ENCODE measurements at places on chromosomes 7 and 10.

GRCh38 chr10:114928818-114929217 is 9.2 kb upstream of the TRUB1 start:
- DNase-seq = no peak

DNA sequence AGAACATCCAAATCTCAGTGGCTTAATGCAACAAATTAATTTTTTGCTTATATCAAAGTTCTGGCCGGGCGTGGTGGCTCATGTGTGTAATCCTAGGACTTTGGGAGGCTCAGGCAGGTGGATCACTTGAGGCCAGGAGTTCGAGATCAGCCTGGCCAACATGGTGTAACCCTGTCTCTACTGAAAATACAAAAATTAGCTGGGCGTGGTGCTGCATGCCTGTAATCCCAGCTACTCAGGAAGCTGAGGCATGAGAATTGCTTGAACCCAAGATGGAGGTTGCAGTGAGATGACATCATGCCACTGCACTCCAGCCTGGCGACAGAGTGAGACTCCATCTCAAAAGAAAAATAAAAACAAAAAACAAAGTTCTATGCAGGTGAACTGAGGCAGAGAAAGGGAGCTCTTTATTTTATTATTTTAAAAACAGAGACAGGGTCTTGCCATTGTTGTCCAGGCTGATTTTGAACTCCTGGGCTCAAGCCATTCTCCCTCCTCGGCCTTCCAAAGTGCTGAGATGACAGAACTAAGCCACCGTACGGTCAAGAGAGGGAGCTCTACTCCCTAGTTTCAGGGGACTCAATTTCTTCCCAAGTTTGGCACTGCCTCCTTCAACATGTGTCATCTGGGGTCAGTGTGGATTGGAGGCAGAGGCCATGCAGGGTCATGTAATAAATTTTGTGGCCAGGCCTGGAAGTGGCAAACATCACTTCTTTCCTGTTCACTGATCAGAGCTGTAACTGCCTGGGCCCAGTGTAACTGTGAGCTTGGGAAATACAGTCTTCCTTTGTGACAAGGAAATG is 2.4 kb downstream of the ADCK2 start:
- no peak for DNase-seq

GRCh38 chr10:101028446-101029337 is 2.2 kb downstream of the PDZD7 start:
- DNase-seq = no peak

DNA sequence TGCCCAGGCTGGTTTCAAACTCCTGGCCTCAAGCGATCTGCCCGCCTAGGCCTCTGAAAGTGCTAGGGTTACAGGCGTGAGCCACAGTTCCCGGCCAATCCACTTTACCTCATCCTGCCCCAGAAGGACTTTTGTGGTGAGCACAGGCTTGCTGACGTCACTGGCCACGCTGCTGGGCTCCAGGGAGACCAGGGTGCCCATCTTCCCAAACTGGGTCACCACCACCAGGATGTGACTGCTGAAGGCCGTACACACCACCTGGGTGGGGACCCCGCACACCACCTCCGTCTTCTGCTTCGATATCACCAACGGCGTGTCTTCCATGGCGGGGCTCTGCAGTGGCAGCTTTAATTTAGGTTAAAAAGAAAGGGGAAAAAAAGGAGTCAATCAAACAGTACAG is 816 bp downstream of the PSMG3 start:
- DNase-seq = no peak

- no peak for DNase-seq
These were observed 43.2 kb upstream of the PRLHR start for GRCh38 chr10:118638680-118639079.

DNA sequence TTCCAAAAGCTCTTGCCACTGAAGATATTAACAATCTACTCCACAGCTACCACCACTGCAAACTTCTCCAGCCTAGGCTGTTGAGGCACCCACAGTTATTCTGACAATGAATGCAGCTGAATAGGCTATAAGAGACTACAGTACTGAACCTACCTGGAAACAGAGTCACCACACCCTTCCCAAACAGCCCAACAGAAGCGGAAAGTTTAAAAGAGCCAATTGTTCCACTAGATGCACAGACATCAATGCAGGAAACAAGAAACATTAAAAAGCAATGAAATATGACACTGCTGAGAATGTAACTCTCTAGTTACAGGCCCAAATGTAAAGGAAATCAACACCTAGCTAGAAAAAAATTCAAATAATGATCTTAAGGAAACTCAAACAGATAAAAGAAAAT is 64.5 kb upstream of the PLA2G12B start:
- no peak for DNase-seq

GRCh38 chr10:16915300-16915699 is 98.1 kb upstream of the RSU1 start:
- no peak for DNase-seq

DNA sequence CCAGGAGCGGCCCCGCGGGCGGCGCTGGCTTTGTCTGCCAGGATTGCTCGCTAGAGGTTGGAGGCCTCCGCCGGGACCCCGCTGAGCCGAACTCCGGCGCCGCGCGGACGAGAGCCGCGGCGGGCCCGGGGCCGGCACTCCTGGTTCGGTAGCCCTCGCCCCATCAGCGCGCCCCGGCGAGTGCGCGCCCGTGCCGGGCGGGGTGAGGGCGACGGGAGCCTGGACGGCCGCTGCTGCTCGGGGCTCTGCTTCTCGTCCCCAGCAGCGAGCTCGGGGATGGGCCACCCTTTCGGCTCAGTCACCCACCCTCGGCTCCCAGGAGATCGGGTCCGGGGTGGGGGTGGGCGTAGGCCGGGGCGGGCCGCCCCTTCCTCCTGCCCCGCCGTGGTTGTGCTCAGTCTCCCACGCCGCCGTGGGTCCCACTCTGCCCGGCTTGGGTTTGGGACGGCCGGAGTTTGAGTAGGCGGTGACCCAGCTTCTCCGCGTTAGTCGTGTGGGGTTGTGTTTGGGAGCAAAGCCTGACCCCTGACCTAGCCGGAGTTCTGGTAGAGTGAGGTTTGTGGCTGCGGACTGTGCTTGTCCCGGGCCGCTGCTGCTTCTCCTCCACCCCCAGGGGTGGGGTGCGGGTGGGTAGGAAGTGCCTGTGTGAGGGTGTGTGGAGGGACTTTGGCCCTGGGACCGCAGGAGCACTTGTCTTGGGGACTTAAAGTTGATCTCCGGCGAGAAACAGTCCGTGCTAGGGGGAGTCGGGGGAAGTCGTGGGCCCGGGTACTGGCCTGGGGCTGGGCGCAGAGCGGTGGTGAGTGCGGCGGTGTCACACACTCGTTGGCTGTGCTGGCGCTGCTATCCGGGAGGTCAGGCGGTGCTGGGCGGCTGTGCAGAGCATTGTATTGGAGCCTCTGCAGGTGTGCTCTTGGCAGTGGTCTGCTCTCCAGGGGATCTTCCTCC is 677 bp downstream of the TSPAN14 start:
- DNase-seq = no peak

DNA sequence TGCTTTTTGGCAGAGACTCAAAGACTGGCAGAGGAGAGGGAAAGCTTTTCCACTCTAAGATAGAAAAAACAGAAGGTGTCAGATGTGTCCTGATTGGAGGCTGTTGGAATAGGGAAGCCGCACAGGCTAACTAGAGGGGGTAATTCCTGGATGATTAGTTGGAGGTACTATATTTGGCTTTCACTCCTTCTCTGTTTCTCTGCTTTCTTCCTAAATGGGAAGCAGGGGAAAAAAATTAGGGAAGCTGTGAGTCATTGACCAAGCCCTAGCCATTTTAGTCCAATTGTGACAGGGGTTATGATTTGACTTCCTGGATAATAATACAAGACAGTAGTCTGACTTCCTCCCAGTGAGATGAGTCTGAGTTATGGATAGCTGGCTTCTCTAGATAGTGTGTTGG is 475.2 kb upstream of the CELF2 start:
- no peak for DNase-seq

GRCh38 chr7:42340436-42340835 is 103.4 kb upstream of the GLI3 start:
- DNase-seq = no peak

GRCh38 chr10:10844251-10844650 is 173.4 kb upstream of the CELF2 start:
- DNase-seq = no peak

DNA sequence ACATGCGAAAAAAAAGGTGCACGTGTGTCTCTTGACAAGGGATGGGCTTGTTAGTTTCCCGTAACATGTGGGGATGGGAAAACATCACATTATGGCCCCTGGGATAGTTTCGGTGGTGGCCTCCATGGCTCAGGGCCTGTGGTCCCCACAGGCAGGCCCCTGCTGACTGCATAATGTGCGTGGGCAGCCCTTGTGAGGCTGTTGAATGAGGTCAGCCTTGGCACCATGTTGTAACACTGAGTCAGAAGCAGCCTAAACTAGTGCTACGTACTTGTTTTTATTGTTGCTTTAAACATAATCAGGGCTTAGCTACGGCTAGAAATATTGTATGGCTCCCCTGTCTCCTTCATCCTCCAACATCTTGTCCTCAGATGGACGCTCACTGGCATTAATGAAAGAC is 80.6 kb downstream of the BEND7 start:
- DNase-seq = no peak

- DNase-seq = no peak
These were observed 212.8 kb downstream of the IPMK start for GRCh38 chr10:58054881-58055280.

GRCh38 chr7:36149694-36150452 is 3.2 kb upstream of the EEPD1 start:
- DNase-seq = no peak

DNA sequence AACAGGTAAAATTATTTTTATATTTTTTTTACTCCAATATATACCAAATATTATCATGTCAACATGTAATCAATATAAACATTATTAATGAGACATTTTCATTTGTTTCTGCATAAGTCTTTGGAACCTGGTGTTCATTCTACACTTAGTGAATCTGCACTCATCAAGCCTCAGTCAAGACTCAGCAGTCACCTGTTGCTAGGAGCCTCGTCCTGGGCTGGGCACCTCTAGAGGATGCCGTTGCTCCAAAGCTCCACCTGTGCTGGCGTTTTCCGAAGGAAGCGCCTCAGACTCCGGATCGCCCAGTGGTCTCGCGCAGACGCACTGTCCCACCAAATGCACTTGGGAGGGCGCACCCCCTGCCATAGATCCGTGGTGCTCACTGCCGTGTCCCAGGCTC is 604.7 kb upstream of the MKI67 start:
- DNase-seq = no peak

GRCh38 chr10:88957381-88957780 is 4.8 kb upstream of the ACTA2 start:
- no peak for DNase-seq

DNA sequence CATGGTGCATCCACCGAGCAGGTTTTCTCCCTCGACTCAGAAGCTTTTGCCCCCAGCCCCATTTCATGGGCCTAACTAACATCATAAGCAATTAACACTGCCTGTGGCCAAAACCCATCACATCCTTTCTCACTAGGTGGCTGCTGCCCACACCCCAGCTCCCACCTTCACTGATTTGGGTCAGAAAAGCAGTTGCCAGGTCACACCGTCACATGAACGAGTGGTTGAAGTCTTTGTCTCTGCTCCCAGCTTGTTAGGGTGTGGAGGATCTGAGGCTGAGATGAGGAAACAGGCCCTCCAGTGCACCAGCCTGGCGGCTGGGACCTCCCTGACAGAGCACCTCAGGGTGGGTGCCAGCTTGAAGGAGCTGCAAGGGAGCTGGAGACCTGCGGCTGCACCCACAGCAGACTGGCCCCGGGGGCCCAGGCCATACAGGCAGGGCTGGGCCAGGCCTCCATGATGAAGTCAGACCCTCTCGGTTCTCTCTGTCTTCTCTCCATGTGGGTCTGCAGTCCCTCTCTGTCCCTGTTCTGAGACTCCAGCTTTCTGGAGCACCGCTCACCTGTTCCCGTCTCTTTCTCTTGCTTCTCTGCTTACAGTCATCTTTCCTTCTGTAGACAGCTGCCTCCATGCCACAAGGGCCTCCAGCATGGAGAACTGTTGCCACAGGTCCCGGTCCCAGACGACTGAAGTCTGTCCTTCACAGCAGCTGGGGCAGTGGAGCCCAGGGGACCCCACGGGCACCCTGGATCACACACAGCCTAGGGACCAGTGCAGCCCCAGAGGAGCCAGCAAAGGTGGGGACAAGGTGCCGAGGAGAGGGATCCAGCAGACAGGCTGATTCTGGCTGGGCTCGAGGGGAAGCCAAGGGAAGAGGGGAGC is 13.8 kb upstream of the INPP5A start:
- no peak for DNase-seq

DNA sequence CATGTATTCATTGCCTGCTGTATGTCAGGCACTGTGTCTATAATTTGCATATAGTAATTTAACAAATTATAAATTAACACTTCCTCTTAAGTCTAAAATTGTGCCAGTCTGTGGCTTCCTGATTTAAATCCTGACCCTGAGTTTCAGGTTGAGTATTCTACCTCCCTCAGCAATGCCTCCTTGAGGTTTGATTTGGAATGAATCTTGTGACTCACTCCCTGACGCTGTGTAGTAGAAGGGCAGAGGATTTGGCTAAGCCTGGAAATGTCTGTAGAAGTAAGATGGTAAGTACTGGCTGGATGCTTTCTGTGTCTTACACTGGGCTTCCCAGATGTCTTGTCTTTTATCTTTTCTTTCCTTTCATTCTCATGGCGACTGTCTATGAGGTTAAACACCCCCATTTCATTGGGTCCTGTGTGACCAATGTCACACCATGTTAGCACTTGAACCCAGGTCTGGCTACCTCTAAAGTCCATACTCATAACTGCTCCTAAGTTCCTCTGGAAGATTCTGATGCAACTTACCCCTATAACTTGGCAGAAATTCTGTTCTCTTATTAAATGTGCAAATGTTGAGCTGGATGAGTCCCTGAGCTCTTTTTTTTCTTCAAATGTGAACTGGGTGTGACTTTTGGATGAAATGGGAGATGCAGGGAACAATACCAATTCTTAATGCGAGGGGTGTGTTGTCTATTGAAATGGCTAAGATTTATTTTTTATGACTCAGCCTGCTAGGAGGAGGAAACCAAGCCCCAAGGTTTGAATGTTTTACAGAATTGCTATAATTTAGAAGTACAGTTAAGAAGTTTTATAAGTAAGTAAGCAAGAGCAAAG is 48.5 kb downstream of the PLCE1 start:
- DNase-seq = no peak

GRCh38 chr10:129953119-129954051 is 10.7 kb downstream of the EBF3 start:
- no peak for DNase-seq

GRCh38 chr7:4479367-4480039 is 202.6 kb upstream of the FOXK1 start:
- no peak for DNase-seq

GRCh38 chr10:80964955-80965614 is 427.4 kb downstream of the SH2D4B start:
- DNase-seq = no peak

All from esophagus squamous epithelium (tissue), 5 donors.